ENCODE measurements at places on chromosomes 1 and 21.

DNA sequence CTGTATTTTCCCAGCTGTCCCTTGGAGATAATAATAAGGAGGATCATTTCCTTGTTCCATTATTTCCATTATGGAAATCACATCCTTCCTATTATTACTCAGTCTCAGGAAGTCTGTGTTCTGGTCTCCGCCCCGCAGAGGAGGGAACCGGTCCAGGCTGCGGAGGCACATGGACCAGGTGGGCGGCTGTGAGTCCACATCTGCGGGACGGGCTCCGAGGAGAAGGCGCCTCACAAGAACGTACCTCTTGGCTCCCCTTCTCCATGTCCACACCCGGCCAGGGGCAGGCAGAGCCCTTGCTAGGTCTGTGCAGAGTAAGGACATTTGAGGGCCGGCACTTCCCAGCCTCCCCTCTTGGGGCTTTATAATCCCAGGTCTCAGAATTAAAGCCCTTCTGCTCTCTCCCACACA, 14.6 kb downstream of the RAB7B start:
- DNase-seq: no peak

DNA sequence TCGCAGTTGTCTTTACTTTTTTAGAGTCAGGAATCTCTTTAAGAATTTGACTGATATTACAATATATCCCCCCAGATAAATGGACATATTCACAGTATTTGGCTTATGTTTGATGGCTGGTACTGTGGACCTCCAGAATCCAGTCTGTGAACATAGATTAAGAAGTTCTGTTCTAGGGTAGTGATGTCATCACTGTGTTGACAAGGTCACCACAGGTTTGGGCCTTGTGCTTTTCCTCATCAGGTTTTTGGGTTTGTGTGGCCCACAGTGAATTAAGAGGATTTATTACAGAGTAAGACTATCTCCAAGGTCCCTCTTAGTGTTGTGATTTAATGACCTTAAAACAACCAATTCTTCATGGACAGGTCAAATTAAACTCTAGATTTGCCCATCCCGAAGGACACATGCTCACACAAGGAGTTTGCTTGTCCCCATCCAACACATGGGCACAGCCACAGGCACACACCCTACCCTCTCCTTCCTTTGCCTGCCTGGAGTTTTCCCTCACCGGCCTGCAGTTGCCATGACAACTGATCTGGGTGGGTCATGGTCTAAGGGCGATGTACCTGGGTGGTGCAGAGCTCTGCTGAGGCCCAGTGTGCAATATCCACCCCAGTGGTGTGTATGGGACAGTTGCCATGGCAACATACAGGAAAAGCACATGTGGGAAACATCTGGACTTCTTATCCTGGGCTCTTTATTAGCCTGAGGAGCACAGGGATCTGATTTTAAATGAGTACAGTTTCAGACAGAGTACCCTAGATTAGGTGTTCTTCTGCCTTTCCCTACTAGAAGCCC, 98.6 kb downstream of the NAV1 start:
- no peak for DNase-seq

- peak; percentile 87 for DNase-seq
Measured at GRCh38 chr1:180954005-180954800, 41.5 kb downstream of the KIAA1614 start.

- no peak for DNase-seq
Measured at GRCh38 chr21:42028766-42029425, 18.7 kb upstream of the ZBTB21 start.
